Motor neuron (in vitro differentiated cells): ENCODE measurements at places on chromosomes 11 and 22. TPM values are rescaled to one million over a fixed set of nuclear protein-coding genes. Genes with fewer than 3 reads are reported as not detected.

GRCh38 chr22:28095316-28096095, 176.4 kb upstream of the PITPNB start:
- peak; percentile 16 for ATAC-seq

GRCh38 chr11:94641167-94641761, 74.1 kb downstream of the PIWIL4 start:
- no peak for ATAC-seq

- ATAC-seq, result no peak
These were observed 50.3 kb downstream of the MICAL3 start for GRCh38 chr22:17974087-17974486.

The RPS13 gene
- 1,764 and 1,816 TPM in 2 replicates for total RNA-seq

The TST gene
- total RNA-seq, result 9.3 and 12.1 TPM in 2 replicates

DNA sequence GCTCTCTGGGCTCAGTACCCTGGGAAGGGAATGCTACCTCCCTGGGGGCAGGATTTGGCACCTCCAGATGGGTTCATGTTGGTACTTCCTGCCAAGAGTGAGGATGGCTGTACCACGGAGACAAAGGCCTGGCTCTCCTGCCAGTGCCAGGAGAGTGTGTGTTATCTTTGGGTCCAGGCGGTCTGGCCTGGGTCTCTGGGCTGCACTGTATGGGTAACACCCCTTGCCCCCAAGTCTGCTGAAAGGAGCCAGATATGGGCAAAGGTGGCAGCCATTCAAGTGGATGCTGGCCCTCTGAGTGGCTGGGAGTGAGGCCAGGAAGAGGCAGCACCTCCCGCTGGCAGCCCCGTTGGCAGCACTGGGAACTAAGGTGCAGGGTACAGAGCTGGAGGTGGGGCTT, 91.5 kb downstream of the NECTIN1 start:
- no peak for ATAC-seq
